ENCODE measurements at places on chromosomes 7 and 10.

- no peak for DNase-seq
These were observed 14.3 kb downstream of the SFRP5 start for GRCh38 chr10:97757471-97757870.

- DNase-seq = no peak
These were observed 39.5 kb upstream of the SEC61G start for GRCh38 chr7:54798530-54798929.

DNA sequence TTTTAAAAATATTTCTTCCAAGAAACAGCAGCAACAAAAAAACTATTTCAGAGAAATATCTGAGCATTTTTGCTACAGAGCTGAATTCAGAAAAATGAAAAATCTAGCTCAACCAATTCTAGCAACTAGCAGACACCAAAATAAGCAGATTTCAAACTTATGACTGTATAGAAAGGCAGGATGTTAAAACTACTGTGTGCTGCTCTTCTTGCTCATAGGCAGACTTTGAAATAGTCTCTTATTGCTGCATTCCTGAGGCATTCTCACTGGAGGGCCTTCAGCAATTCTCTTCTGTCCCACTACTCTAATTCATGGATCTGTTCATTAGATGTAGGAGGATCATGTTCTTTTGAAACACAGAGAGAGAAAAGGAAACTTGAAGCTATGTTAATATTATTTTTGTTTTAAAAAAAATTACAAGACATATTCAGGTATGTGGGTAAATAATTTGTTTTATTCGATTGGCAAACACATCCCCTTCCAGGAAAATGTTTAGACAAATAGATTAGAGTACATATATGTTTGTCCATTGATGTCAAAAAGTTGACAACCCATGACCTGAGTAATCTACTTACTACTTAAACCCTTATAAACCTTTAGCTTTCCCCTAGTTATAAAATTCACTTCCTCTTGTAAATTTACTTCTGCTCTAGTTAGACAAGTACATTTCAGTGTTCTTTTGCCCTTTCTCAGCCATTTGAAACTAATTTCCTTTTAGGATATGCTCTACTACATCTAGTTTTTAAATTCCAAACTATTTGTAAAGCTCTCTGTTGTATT, 428.2 kb upstream of the POT1 start:
- no peak for DNase-seq

DNA sequence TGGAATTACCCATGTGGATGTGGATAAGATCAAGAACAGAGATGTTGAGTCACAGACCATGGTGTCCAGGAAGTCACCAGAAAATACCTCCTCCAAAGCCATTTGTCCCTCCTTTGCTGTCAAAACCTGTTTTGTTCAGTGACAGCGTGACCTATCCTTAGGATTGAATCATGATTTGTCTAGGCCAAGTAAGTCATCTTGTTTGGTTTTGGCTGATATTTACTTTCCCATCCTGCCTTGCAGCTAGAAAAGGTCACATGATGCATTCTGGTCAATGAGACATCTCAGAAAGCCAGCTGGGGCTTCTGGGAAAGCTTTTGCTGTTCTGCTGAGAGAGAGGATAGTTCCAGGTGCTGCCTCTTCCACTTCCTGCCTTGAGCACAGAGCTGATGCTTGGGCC, 225.3 kb upstream of the ZMIZ1 start:
- DNase-seq = no peak

- peak; percentile 29 for DNase-seq
These were observed 171.5 kb downstream of the ZMYND11 start for GRCh38 chr10:306675-307185.

DNA sequence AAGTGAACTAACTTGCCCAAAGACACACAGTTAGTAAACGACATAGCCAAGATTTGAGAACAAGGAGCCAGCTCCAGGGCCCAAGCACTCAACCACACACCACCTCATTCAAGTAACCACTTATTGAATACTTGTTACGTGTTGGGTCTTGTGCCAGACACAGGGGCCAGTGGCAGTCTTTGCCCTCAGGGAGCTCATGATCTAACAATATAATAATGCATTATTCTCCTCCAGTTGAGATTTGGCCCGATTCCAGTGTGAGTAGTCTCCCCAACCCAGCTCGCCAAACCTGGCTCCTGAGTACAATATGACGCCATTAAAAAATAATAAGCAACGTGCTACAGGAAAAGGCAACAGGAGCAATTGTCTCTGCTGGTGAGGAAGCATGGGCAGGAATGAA, 14.4 kb upstream of the STK17A start:
- DNase-seq = no peak

DNA sequence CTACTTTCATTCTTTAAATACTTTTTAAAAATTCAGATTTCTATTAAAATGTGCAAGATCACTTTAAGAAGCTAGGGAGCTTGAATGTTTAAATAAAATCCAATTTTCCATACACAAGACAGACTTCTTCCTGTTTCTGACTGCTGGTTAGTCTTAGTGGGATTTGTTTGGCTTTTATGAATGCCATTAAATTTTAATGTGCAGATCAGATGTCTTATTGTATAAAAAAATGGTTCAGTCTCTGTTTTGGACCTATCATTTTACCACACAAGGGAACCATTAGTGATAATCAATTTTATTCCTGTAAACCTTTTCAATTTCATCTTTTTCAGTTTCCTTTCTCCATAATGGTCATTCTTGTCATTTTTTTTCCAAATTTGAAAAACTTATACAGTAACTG, 63.2 kb downstream of the VCL start:
- no peak for DNase-seq

- DNase-seq = peak; percentile 11
These were observed 99.1 kb downstream of the ZNF680 start for GRCh38 chr7:64463636-64464375.

DNA sequence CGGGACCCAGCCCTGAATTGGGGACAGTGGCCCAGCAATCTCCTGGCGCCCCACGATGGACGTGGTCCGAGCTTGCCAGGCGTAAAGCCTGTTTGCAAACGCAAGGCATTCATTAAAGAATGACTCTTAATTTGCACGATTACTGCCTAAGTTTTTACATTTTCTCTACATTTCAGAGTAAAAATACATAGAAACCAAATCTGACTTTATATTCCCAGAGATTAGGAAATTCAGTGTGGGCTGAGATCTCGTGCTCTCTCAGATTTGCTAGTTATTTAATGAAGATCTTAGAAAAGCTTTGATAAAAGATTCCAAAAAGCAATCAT, 337 bp upstream of the CCDC3 start:
- DNase-seq = no peak

- no peak for DNase-seq
These were observed 107.7 kb upstream of the ADO start for GRCh38 chr10:62696798-62697197.

- no peak for DNase-seq
These were observed 26.6 kb downstream of the WNT8B start for GRCh38 chr10:100489396-100489795.

- no peak for DNase-seq
These were observed 6.0 kb upstream of the NANOS1 start for GRCh38 chr10:119023553-119023868.

GRCh38 chr7:75950111-75950681, 35.2 kb downstream of the POR start:
- DNase-seq = no peak

GRCh38 chr7:107715531-107715930, 28.4 kb upstream of the CBLL1 start:
- DNase-seq = no peak

DNA sequence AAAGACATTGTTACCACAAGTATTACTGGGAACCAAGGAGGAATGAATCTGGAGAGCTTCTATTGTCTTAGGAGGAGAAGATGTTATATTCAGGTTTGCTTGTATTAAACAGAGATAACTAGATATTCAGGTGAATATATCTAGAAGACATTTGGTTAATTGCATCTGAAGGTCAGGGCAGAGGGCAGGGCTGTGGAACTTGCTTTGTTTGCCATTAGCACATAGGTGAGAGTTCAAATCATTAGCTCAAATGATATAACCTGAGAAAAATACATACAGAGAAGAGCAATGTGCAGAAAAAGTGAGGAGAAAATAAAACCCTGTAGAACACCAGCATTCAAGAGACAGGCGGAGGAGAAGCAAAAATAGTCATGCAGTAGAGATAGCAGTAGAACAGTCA, 116.8 kb downstream of the DNAJB9 start:
- no peak for DNase-seq

- no peak for DNase-seq
These were observed 5.4 kb downstream of the RAB11FIP2 start for GRCh38 chr10:118041316-118041715.

DNA sequence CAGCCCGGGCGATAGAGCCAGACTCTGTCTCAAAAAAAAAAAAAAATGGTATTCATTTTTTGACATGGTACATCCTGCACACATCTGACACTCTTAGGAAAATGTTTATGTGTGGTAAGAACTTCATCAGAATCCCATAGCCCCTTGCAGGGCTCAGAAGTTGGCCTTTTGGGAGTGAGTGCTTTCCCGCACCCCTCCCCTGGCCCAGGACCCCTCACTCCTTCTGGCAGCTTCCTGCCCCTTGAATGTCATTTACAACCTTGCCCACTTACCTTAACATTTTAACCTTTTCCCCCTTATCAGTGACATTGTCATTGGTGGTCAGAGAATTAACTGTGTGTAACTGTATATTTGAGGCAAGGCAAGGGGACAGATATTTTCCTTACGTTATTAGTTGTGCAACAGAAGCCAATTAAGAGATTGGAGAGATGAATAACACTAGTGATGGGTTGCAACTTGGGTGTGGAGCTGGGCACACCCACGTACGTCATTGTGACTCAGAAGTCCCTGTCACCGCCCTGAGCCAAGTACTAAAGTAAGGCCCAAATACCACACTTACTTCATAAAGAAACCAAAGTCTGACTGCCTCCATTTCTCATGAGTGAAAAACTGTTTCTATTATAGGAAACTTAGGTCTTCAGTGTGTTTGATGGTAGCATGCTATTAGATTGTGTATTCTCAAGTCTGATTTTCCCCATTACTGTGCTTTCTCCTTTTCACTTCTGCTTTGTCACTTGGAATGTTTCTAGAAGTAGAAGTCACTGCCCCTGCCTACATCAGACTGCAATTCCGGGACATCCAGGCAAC, 31.6 kb downstream of the OGDH start:
- DNase-seq = no peak

DNA sequence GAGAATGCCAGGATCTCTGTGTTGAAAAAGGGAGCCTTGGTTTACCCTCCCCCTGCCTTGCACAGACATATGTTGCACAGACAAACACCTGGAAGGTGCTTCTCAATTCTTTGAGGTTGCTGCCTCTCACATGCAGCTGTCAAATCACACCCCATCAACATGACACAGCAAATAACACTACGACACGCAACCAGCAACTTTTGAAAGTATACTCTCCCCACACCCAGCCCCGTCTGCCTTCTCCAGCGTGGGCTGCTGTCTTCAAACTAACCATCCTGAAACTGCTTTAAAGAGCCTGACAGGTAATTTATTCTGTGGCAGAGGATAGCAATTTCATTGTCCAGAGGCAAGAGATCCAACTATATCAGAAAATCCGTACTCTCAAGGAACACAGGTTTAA, 136.1 kb downstream of the PLXNA4 start:
- no peak for DNase-seq

DNA sequence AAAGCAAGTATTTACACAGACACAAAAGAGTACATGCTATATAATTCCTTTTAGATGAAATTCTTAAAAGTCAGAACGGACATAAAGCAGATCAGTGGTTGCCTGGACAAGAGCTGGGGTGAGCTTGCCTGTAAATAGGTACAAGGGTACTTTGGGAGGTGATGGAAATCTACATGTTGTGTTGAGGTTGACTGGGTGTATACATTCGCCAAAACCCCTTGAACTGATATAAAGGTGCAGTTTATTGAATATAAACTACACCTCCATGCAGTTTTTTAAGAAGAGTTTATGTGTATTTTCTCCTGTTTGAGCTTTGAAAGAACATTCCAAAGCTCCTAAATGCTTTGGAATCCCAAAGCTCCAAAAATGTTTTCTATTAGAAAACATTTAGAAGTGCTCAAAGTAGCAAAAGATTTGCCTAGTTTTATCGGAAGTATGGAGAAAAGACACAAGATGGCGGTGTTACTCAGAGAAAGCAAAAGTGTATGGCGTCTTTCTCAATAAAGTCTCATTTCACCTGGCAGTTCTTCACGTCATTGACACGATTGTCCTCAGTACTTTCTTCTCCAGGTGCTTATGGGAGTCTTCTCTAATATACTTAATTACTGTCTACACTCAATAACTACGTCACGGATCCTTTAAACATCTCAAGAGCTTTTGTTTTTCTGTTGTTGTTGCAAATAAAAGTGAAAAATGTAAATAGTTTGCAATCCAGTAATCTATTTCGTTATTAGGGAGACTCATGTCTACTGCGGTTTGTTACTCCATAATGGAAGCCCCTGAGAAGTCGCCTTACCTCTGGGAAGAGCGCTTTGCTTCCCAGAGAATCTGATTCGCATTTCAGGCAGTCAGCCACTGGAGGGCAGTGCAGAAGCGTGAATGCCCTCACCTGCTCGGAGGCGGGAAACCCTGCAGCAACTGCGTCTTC, 14.7 kb upstream of the SEC61G start:
- peak; percentile 92 for DNase-seq

DNA sequence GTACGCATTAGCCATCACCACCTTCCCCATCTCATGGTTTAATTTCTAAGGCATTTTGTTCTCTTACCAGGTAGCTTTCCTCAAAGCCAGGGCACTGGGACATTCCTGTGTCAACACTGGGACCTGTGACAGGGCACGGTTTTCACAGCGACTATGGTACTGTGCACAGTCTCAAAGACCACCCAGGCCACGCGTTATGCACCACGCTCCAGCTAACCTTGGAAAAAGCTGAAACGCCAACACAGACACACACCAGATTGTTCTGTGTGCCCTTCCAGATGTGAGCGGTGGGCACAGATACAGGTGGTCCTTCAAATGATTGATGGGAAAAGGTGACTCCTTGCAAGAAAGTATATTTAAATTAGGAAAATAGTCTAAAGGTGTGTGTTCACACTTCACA, 337.3 kb downstream of the WDR37 start:
- DNase-seq = no peak

DNA sequence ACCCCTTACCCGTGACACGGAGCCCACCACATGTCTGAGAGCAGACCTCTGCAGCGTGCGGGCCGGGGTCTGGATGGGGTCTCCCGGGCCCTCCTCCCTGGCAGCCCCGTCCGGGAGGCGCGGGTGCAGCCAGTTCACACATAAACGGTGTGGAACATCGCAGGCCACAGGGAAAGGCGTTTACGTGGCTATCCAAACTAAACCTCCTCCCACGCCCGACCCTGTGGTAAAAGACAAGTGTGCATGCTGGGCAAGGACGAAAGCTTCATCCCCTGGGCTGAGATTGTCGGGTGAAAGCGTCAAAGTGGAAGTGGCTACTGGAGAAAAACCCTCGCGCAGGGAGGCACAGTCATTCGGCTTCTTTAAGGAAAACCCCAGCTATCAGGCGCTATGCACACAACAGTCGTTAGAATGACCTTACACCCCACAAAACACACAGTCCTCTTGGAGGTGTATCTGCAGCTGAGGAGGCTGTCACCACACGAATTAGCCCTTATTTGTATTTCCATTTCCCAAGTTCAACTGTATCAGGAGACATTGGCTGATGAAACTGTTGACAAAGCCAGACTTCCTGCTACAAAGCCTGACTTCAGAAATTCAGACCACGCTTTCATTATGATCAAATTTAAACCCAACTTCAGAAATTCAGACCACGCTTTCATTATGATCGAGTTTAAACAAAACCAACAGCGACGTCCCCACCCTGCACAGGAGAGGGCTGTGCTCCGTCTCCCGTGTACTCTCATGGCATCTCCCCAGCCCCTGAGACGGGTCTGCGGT, 15.3 kb downstream of the GPER1 start:
- no peak for DNase-seq

GRCh38 chr7:68203251-68203650, 1206.6 kb downstream of the TYW1 start:
- no peak for DNase-seq
